ENCODE measurements at places on chromosomes 3 and 15. TPM values are rescaled to one million over a fixed set of nuclear protein-coding genes. Genes with fewer than 3 reads are reported as not detected.

The FAM107A gene
- polyA plus RNA-seq = 47.7 TPM

The KAT2B gene
- polyA plus RNA-seq = 24.8 TPM

The FBXO40 gene
- 38.1 TPM for polyA plus RNA-seq

The CD276 gene
- 45.1 TPM for polyA plus RNA-seq

The CEP152 gene
- polyA plus RNA-seq = 0.87 TPM

The MAGEL2 gene
- polyA plus RNA-seq = 0.04 TPM

The GRAMD2A gene
- polyA plus RNA-seq = not detected

The KCNMB2 gene
- polyA plus RNA-seq = 2.8 TPM
